A549 treated with AZD2906 at 1 μM for 4 hours (cell line): ENCODE measurements at places on chromosomes 1 and 21. TPM values are rescaled to one million over a fixed set of nuclear protein-coding genes. Genes with fewer than 3 reads are reported as not detected.

ACTA1 gene
- 0.14 to 0.16 TPM (median 0.15 TPM) in 4 of 5 replicates, not detected in the other for total RNA-seq

TOMM40L gene
- total RNA-seq, result 10.6 to 12.5 TPM (median 12.2 TPM) in 5 replicates

SYT11 gene
- 1.00 to 1.4 TPM (median 1.2 TPM) in 5 replicates for total RNA-seq

CD1E gene
- not detected in 5 replicates for total RNA-seq

TMEM82 gene
- not detected in 5 replicates for total RNA-seq

SYCP1 gene
- not detected in 5 replicates for total RNA-seq

MAP3K21 gene
- total RNA-seq, result 6.7 to 9.2 TPM (median 8.6 TPM) in 5 replicates

HOOK1 gene
- 0.16 to 1.0 TPM (median 0.22 TPM) in 5 replicates for total RNA-seq

LCE3D gene
- total RNA-seq, result 2.8 to 4.4 TPM (median 3.1 TPM) in 5 replicates

UBL4B gene
- 0.03 to 0.08 TPM in 2 of 5 replicates, not detected in the others for total RNA-seq

PALMD gene
- 0.21 to 0.30 TPM (median 0.25 TPM) in 5 replicates for total RNA-seq

CRP gene
- total RNA-seq, result not detected in 5 replicates

SAMD11 gene
- total RNA-seq, result 14.0 to 25.0 TPM (median 23.6 TPM) in 5 replicates

OPTC gene
- not detected in 5 replicates for total RNA-seq

DEPDC1 gene
- total RNA-seq, result 10.8 to 14.4 TPM (median 12.7 TPM) in 5 replicates

S100A12 gene
- not detected in 5 replicates for total RNA-seq

DIP2A gene
- total RNA-seq, result 10.0 to 13.7 TPM (median 11.3 TPM) in 5 replicates

S100A7A gene
- total RNA-seq, result not detected in 5 replicates

CDC42BPA gene
- 8.4 to 11.7 TPM (median 9.7 TPM) in 5 replicates for total RNA-seq

KIF17 gene
- total RNA-seq, result 1.8 to 2.5 TPM (median 2.1 TPM) in 5 replicates

BMP8B gene
- 4.2 to 5.2 TPM (median 5.0 TPM) in 5 replicates for total RNA-seq

RGS13 gene
- total RNA-seq, result not detected in 5 replicates

APCS gene
- total RNA-seq, result not detected in 5 replicates

SPATA17 gene
- 2.1 to 2.6 TPM (median 2.1 TPM) in 5 replicates for total RNA-seq

REG4 gene
- not detected in 5 replicates for total RNA-seq

RNF186 gene
- not detected in 5 replicates for total RNA-seq

ASCL5 gene
- total RNA-seq, result 0.08 to 0.16 TPM (median 0.09 TPM) in 5 replicates

CFHR2 gene
- not detected in 5 replicates for total RNA-seq

RHEX gene
- not detected in 5 replicates for total RNA-seq

GPR37L1 gene
- 0.10 to 0.11 TPM (median 0.10 TPM) in 5 replicates for total RNA-seq

CSF3R gene
- not detected in 5 replicates for total RNA-seq

LCE1F gene
- not detected in 5 replicates for total RNA-seq

ALX3 gene
- not detected in 5 replicates for total RNA-seq

LYSMD1 gene
- total RNA-seq, result 5.1 to 7.6 TPM (median 5.9 TPM) in 5 replicates

DNAJC8 gene
- total RNA-seq, result 64.3 to 75.0 TPM (median 68.2 TPM) in 5 replicates

KCNT2 gene
- total RNA-seq, result 0.02 to 0.03 TPM (median 0.03 TPM) in 3 of 5 replicates, not detected in the others

KCNQ4 gene
- 0.18 to 0.38 TPM (median 0.32 TPM) in 5 replicates for total RNA-seq

ANKRD35 gene
- 0.03 to 0.06 TPM (median 0.03 TPM) in 4 of 5 replicates, not detected in the other for total RNA-seq

INSRR gene
- total RNA-seq, result not detected in 5 replicates

RSPO1 gene
- total RNA-seq, result 0.05 to 0.19 TPM (median 0.14 TPM) in 5 replicates

NHLH1 gene
- 0.32 to 0.71 TPM (median 0.40 TPM) in 5 replicates for total RNA-seq

RNU1-4 gene
- total RNA-seq, result 4.0 to 44.9 TPM (median 4.2 TPM) in 4 of 5 replicates, not detected in the other

OR2T29 gene
- total RNA-seq, result not detected in 5 replicates

DFFA gene
- total RNA-seq, result 19.6 to 25.1 TPM (median 21.9 TPM) in 5 replicates

MAGI3 gene
- 3.7 to 4.1 TPM (median 3.9 TPM) in 5 replicates for total RNA-seq

LAMB3 gene
- total RNA-seq, result 18.5 to 23.0 TPM (median 20.3 TPM) in 5 replicates

ANGPTL7 gene
- total RNA-seq, result not detected in 5 replicates

ADORA1 gene
- 0.51 to 0.61 TPM (median 0.56 TPM) in 5 replicates for total RNA-seq

FGR gene
- 0.03 to 0.08 TPM (median 0.06 TPM) in 4 of 5 replicates, not detected in the other for total RNA-seq

DTL gene
- 16.2 to 20.7 TPM (median 17.6 TPM) in 5 replicates for total RNA-seq

DNAJC6 gene
- total RNA-seq, result 5.6 to 7.9 TPM (median 7.2 TPM) in 5 replicates
